ENCODE measurements at places on chromosomes 2 and 18. TPM values are rescaled to one million over a fixed set of nuclear protein-coding genes. Genes with fewer than 3 reads are reported as not detected.

Gene MSTN
- total RNA-seq = not detected

GRCh38 chr18:5461041-5461440, 82.8 kb downstream of the EPB41L3 start:
- H3K4me1 ChIP-seq = peaks cover 39% of the 10 kb centered on the region
- H3K4me3 ChIP-seq = no peak overlapping the region
- H3K27me3 ChIP-seq = no peaks in the 10 kb centered on the region

Gene NT5C1B
- total RNA-seq = not detected

GRCh38 chr2:41207578-41207977, 755.7 kb upstream of the SLC8A1 start:
- DNase-seq = no peak
- H3K27me3 ChIP-seq = no peaks in the 10 kb centered on the region
- no peak overlapping the region for H3K27ac ChIP-seq
- no peaks in the 10 kb centered on the region for H3K36me3 ChIP-seq
- H3K4me1 ChIP-seq = no peaks in the 10 kb centered on the region

Gene FKBP1B
- 16.8 TPM for total RNA-seq

Gene STARD6
- total RNA-seq = not detected

All from endothelial cell of umbilical vein (primary cell).